RPMI7951 (cell line): ENCODE measurements at places on chromosomes 6 and 20.
A peak's percentile ranks its signal among the peaks of the same experiment; 100 is the strongest.

- peak; percentile 88 for DNase-seq
These were observed 199.3 kb upstream of the SGK1 start for GRCh38 chr6:134517145-134517658.

- DNase-seq: no peak
These were observed 420.3 kb upstream of the FLRT3 start for GRCh38 chr20:14757728-14758127.

GRCh38 chr20:17381724-17382123 lies 149.5 kb downstream of the BFSP1 start:
- DNase-seq: no peak

GRCh38 chr20:63701329-63702035 lies 5.0 kb downstream of the TNFRSF6B start:
- DNase-seq: no peak

GRCh38 chr20:4217349-4217841 lies 202.0 kb upstream of the RNF24 start:
- peak; percentile 42 for DNase-seq
